ENCODE measurements at places on chromosomes 6 and 20.

GRCh38 chr20:62370115-62370806 lies 3.1 kb upstream of the LAMA5 start:
- DNase-seq, result no peak

- DNase-seq, result no peak
Measured at GRCh38 chr20:17940224-17940971, 28.2 kb downstream of the SNX5 start.

- DNase-seq, result no peak
Measured at GRCh38 chr6:52546192-52546591, 30.7 kb downstream of the TRAM2 start.

- no peak for DNase-seq
Measured at GRCh38 chr20:36314734-36315544, 8.8 kb downstream of the DLGAP4 start.

- DNase-seq, result peak; percentile 14
Measured at GRCh38 chr6:34829137-34829536, 37.3 kb downstream of the BLTP3A start.

DNA sequence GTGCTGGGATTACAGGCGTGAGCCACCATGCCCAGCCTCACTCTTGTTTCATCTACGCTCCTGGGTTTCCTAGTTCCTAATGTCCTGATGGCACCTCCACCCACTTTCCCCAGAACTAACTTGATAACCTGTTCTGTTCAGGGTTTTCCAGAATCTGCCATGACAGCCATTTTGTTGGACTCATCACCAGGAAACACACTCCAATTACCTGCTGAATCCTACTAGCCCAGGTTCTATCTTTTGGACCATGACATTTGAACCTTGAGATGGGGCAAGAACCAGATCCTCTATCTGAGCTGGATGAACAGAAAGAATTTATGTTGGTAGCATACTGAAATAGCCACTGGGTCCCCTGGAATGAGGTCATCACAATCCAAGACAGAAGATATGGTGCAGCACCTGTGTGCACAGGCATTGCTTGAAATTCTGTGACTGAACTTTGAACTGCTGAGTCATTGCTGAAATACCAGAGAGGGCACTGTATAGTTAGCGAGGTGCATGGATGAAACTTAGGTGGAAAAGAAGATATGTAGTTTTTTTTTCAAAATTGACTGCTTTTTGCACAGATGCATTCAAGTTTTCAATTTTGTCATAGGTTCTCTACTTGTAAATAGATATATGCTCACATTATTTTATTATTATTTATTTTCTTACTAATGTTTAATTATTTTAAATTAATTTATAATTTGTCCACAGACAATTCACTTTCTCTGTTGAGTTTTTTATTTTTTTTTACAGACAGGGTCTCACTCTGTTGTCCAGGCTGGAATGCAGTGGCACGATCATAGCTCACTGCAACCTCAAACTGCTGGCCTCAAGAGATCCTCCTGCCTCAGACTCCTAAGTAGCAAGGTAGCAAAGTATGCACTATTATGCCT lies 42.8 kb upstream of the TASP1 start:
- DNase-seq, result no peak

DNA sequence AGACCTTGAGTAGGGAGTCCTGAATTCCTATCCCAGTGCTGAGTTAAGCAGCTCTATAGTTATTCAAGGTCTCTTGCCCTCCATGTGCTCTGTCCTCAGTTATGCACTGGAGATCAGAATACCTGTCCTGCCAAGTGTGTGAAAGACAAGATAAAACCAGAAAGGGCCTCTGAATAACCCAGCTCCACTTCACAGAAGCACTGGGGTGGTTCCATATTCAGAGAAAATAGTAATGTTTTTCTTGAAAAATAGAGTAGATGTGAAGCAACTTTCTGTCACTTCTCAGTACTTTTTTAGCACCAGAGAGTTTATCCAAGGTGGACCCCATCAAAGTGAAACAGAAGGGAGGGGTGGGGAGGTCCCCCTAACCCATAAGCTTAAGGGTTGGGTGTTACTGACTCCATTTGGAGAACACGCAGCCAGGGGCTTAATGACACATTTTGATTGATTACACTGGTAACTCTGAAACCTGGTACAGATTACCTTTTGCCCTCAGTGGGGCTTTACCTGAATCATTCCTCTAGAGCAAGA lies 509.8 kb upstream of the JARID2 start:
- no peak for DNase-seq

GRCh38 chr6:95576998-95577303 lies 384 bp upstream of the MANEA start:
- DNase-seq, result no peak

- no peak for DNase-seq
Measured at GRCh38 chr6:155830531-155830930, 374.9 kb upstream of the NOX3 start.

All from iris pigment epithelial cell (primary cell).